Colonic mucosa (tissue), 4 donors: ENCODE measurements at places on chromosomes 13 and 19.

- peak; percentile 97 for DNase-seq
Measured at GRCh38 chr19:13833330-13834243, 38.3 kb downstream of the ZSWIM4 start.

DNA sequence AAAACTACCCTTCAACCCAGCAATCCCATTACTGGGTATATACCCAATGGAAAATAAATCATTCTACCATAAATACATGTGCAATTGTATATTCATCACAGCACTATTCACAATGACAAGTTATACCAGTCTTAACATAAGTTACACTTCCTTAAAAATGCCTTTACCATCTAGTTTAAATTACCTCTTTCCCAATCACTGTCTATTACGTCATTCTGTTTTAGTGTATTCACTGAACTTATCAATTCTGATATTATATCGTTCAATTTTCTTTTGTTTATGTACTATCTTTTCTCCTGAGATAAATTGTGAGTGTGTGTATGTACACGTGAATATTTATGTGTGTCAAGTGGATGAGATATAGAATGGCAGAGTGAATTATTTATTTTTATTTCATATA lies 1416.8 kb downstream of the OLFM4 start:
- DNase-seq: no peak

DNA sequence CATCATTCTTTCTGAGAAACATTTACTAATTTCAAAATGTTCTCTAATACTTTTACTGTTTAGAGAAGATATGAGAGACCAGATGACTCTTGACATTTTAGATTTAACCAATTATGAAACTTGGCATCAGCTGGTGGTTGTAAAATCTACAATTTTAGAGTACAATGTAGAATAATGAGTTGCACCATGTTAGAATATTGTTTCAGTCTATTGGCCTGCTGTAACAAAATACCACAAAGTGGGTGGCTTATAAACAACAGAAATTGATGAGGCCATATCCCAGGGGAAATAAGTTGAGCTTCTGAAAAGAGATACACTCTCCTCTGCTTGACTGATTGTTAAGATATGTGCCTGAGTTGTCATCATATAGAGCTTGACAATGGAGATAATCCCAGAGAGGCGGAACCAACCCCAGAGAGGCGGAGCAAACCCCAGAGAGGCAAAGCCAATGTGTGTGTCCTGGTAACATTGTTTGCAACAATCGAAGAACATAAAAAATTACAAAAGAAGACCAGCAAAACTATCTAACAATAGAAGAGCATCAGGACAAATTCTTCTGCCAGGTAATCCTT lies 373.0 kb upstream of the SLITRK1 start:
- DNase-seq: no peak

GRCh38 chr13:99601535-99601934 lies 100.3 kb downstream of the TM9SF2 start:
- no peak for DNase-seq

GRCh38 chr13:66343224-66343828 lies 886.8 kb downstream of the PCDH9 start:
- DNase-seq: no peak
